ENCODE measurements at places on chromosomes 4 and X. TPM values are rescaled to one million over a fixed set of nuclear protein-coding genes. Genes with fewer than 3 reads are reported as not detected.

DNA sequence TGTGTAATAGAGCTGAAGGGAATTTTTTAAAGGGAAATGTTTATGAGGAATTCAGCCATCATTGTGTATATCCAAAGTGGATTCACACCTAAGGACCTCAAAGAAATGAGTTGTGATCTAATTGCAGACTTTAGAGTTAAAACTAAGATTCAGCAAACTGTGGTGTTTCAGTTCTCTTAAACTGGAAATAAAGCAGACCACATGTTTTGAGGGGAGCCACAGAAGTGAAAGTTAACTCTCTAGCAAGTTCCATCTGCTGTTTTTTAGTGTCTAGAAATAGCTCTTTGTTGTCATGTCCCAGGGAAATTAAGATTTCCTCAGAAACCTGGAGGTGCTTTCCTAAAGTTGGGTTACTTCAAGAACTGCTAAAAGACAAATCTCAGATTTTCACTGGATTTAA lies 97.3 kb upstream of the DDX3X start:
- H3K4me1 ChIP-seq, result no peaks in the 10 kb centered on the region
- peaks cover 6% of the 10 kb centered on the region for H3K36me3 ChIP-seq
- DNase-seq, result no peak
- no peak overlapping the region for H3K27ac ChIP-seq
- H3K4me3 ChIP-seq, result no peak overlapping the region

- no peak overlapping the region for H3K27ac ChIP-seq
- H3K36me3 ChIP-seq, result no peaks in the 10 kb centered on the region
- no peak overlapping the region for H3K4me3 ChIP-seq
- no peaks in the 10 kb centered on the region for H3K27me3 ChIP-seq
- no peaks in the 10 kb centered on the region for H3K4me1 ChIP-seq
Observed at GRCh38 chr4:168057412-168057811, 34.9 kb upstream of the ANXA10 start.

- H3K27ac ChIP-seq, result no peak overlapping the region
- no peak overlapping the region for H3K4me3 ChIP-seq
- H3K27me3 ChIP-seq, result peaks cover 5% of the 10 kb centered on the region
Observed at GRCh38 chr4:88327665-88328064, 43.3 kb upstream of the PPM1K start.

DNA sequence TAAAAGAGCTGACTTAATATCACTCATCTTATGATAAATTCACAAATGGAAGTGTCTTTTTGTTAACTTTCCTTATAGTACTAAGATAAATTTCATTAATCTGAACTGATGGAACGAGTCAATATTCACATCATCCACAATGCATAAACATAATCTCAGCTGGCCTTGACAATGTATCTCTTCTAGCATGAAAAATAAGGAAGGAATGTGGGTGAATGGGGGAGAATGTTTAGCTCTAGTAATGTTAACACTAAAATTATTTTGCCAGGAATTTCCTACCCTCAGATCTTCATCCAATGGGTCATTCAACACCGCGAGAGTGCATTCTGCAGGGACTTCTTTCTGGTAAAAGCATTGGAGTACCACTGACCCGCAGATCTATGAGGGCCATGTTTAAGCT lies 15.8 kb downstream of the TRPC3 start:
- H3K27me3 ChIP-seq, result no peaks in the 10 kb centered on the region
- H3K4me1 ChIP-seq, result peaks cover 14% of the 10 kb centered on the region
- H3K36me3 ChIP-seq, result no peaks in the 10 kb centered on the region
- H3K4me3 ChIP-seq, result no peak overlapping the region
- peak; percentile 39 for DNase-seq

The CFP gene
- under 0.01 TPM for total RNA-seq
